Neural crest cell (in vitro differentiated cells): ENCODE measurements at places on chromosomes 7 and 10.
A peak's percentile ranks its signal among the peaks of the same experiment; 100 is the strongest.

- peak; percentile 38 for DNase-seq
Measured at GRCh38 chr7:521221-522070, 1.8 kb upstream of the PDGFA start.

GRCh38 chr7:80699045-80699638 is 60.7 kb downstream of the CD36 start:
- no peak for DNase-seq

DNA sequence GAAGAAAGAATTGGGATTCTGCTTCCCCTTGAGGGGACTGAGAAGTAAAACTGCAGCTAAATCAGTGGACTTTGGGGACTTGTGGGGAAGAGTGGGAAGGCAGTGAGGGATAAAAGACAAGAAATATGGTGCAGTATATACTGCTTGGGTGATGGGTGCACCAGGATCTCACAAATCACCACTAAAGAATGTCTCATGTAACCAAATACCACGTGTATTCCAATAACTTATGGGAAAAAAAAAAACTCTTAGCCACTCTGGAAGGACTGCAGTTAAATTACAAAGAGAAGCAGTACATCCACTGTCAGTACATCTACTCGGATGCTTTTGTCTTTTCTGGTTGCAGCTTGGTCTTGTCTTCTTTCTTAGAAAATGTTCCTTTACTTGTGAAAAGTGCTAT is 27.4 kb upstream of the GOT1 start:
- no peak for DNase-seq

DNA sequence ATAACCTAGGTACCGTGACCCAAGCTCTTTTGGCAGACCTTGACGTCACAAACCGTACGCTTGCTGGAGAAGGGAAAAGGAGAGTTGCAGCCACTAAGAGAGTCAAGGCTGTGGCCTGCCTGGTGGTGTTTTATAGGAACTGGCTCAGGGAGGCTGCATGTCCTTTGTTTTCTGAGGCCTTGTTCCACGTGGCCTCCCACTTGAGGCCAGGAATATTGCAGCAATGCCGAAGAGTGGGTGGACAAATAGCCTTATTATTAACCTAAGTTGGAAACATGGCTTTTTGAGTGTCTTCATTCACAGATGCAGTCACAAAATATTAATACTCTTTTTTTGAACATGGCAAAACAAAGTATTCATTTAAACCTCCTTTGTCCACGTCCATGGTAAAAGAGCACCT is 178.0 kb downstream of the CELF2 start:
- DNase-seq: no peak

DNA sequence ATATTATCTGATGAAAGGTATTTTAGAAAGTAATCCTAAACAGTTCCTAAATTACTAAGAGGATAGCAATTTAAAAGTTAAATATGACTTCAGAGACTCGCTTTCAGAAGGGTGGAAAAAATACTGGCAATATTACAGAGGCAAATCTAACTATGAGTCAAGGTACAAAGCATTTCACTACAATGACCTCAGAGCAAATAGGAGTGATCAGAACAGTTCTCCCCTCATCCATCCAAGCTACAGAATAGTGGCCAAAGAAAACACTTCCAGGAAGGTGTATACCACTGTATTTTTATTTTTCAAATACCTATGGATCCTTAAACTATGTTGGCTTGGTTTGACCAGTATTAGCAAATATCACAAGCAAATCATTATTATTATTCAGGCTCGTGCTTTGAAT is 112.8 kb upstream of the ODAD2 start:
- no peak for DNase-seq

DNA sequence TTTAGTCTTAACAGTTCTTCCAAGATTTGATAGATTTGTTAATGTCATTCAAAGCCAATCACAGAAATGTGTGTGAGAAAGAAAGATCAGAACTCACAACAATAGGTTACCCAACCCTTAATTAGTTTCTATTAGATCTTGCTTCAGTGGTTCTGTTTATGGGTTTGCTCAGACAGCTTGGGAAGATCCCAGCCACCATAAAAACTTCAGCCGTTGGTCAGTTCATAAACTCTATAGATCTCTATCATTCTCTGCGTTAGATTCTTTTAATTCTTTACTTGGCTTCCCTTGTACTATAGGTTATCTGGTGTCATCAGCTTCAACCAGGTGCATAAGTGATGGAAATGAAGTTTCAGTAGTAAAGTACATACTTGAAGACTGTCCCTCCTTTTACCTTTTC is 54.4 kb downstream of the ZNF277 start:
- no peak for DNase-seq

GRCh38 chr7:158270856-158271413 is 316.7 kb downstream of the PTPRN2 start:
- no peak for DNase-seq

GRCh38 chr7:120436487-120437060 is 163.6 kb downstream of the KCND2 start:
- no peak for DNase-seq

DNA sequence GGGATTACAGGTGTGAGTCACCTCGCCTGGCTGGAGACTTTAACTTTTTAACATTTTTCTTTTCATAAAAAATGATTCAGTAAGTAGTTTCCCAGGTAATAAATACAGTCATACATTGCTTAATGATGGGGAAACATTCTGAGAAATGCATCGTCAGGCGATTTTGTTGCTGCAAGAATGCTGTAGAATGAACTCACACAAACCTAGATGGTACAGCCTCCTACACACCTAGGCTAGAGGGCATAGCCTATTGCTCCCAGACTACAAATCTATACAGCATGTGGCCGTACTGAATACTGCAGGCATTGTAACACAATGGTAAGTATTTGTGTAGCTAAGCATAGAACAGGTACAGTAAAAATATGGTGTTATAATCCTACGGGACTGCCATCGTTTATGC is 108.5 kb upstream of the SFMBT2 start:
- no peak for DNase-seq

- peak; percentile 48 for DNase-seq
Measured at GRCh38 chr10:119693262-119693957, 32.4 kb upstream of the INPP5F start.

DNA sequence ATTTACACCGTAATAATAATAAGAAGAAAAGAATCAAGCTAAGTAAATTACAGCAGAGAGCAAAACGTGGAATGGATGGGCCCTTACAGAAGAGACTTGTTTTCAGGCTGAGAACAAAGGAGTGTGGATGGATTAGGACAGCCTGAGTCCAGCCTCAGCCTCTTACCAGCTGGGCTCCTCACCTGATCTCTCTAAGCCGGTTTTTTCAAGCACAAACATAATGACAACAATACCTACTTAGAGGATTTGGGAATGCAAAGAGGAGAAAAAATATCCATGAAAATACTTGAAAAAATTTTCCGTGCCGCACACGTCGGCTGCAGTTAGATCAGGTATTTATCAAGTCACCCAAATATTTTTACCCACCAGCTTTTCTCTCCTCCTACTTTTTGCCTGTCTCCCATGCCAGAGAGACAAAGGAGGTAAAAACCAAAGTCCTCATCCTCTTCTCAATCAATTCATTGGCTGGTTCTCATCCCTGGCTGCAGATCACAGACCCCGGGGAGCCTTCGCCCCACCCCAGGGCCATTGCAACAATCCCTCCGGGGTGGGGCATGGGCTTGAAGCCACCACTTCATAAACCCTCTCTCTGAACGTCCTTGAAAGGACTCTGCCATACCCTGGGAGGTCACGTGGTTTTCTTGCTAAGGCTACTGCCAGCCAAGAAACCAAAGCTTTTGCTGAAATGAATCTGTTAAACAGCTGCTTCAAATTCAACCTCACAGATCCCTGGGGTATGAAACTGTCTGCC is 29.7 kb upstream of the GTF2I start:
- no peak for DNase-seq

- no peak for DNase-seq
Measured at GRCh38 chr10:59582780-59583179, 126.9 kb downstream of the SLC16A9 start.

DNA sequence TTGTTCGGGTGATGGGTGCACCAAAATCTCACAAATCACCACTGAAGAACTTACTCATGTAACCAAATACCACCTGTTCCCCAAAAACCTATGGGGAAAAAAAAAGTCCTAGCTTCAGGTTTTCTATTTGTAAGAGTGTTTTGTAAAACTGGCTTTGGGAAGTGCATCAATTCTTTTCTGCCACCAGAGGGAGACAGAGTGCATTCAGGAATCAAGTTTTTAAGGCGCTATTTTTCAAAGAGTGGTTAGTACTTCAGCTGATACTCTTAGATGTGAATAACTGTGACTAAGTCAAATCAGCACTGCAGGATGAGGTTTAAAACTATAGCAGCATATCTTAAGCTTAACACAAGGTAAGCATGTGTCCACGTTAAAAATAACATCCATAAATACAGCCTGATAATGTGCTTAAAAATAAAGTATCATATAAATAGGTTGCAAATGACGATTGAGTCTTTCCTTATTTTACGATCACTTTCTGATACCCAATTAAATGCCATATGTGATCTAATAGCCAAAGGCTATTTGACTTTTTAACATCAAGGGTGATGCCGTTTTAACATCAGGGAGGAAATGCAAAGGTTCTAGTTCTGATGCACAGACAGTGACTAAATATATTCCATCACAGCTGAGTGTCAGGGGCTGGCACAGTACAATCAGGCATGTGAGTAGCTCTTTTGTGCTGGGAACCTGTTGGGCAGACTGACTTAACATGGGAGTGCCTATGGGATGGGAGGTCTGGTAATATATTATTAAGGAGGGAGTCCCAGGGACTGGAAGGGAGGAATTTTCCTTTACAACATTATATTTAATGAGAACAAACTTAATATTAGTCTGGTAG is 10.6 kb upstream of the LYZL2 start:
- no peak for DNase-seq

DNA sequence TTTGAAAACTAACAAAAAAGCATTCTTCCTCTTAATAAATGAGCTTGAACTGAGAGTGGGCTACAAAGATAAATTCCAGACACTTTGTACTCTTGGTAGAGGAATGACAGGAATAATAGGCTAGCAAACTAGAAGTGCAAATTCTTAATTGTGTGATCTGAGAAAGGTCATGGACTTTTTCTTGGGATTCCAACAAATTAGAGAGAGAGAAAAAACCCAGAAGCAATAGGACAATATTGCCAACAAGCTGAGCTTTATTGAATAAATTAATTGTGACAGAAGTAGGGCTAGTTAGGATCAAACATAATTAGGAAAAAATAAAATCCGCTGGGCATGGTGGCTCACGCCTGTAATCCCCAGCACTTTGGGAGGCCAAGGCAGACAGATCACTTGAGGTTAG is 41.4 kb upstream of the LAMB1 start:
- no peak for DNase-seq

GRCh38 chr7:68063171-68063570 is 1066.5 kb downstream of the TYW1 start:
- DNase-seq: peak; percentile 7

GRCh38 chr7:16399265-16399831 is 22.0 kb downstream of the CRPPA start:
- no peak for DNase-seq

GRCh38 chr7:105985229-105985628 is 22.2 kb downstream of the CDHR3 start:
- DNase-seq: no peak

- no peak for DNase-seq
Measured at GRCh38 chr7:151779255-151779654, 97.7 kb downstream of the PRKAG2 start.

DNA sequence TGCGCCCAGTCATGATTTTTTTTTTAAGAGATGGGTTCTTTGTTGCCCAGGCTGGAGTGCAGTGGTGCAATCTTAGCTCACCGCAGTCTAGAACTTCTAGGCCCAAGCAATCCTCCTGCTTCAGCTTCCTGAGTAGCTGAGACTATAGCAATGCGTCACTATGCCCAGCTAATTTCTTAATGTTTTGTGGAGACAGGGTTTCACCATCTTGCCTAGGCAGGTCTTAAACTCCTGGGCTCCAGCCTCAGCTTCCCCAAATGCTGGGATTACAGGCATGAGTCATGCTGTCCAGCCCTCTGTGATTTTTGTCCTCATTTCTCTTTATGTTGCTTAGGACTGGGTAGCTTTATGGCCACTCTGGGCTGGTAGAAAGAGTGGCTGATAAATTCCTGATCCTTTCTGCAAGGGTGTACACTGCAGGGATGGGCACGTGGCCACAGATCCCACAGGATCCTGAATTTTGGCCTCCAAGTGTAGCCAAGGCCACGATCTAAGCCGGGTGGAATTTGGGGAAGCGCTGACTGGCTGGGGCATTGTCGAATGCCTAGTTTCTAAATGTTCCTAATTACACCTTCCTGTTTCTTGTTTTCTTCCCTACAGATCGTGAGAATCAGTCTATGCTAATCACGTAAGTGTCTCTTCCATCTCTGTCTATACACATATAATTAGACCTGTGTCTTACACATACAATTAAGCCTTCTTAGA is 24.1 kb upstream of the MYH16 start:
- DNase-seq: no peak

DNA sequence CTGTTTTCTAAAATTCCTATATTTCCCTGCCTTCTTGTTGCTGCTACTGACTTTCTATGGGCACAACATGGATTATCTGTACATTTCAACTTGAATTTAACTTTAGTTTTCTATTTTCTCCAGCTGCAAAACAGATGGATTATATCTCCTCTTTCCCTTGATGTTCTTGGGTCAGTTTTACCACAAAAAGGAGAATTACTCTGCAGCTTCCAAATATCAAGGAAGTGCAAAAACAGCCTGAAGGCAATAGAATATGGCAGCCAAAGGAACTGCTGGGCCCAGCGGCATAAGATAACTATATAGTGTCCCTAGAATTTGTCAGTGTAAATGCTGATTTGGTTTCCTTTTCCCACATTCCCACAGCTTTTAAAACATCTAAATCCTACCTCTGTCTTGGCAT is 29.1 kb downstream of the CPED1 start:
- no peak for DNase-seq

DNA sequence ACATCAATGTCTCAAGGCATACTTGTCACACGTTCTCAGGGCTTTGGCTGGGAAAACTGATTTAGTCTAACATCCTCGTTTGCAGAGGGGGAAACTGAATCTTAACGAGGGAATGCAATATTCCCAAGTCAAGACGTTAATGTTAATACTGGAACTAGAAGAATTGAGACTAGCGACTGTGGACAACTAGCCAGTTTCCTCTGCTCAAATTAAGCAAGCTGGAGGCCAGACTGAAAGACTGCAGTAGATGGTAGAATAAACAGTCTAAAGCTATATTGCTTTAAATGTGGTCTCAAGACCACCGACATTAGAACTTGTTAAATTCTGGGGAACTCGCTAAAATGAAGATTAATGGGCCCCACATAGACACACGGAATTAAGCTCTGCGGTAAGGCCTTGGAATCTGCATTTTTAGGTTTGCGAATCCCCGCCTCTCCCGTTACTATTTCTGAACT is 639 bp upstream of the TFAM start:
- DNase-seq: no peak

- DNase-seq: peak; percentile 5
Measured at GRCh38 chr10:48363617-48364355, 57.3 kb downstream of the MAPK8 start.
